ENCODE measurements at places on chromosomes 5 and 9.

- DNase-seq = no peak
These were observed 383.9 kb downstream of the SH3GL2 start for GRCh38 chr9:17962747-17963146.

GRCh38 chr5:148858106-148858505 lies 31.7 kb downstream of the ADRB2 start:
- no peak for DNase-seq

DNA sequence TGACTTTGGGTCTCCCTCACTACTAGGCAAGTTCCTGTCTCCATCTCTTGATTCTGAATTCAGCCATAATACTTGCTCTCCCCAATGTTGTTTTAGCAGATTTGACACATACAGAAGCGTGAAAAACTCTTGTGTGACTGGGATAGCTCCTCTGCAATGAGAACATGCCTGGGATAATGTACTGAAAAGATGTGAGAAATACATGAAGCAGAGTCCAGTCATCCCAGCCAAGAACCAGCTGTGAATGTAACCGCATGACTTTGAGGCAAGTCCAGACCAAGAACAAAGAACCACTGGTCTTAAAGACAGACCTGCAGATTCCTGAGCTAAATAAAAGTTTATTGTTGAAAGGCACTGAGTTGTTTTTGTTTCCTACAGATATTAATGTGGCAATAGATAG lies 135.0 kb downstream of the NMUR2 start:
- DNase-seq = no peak

DNA sequence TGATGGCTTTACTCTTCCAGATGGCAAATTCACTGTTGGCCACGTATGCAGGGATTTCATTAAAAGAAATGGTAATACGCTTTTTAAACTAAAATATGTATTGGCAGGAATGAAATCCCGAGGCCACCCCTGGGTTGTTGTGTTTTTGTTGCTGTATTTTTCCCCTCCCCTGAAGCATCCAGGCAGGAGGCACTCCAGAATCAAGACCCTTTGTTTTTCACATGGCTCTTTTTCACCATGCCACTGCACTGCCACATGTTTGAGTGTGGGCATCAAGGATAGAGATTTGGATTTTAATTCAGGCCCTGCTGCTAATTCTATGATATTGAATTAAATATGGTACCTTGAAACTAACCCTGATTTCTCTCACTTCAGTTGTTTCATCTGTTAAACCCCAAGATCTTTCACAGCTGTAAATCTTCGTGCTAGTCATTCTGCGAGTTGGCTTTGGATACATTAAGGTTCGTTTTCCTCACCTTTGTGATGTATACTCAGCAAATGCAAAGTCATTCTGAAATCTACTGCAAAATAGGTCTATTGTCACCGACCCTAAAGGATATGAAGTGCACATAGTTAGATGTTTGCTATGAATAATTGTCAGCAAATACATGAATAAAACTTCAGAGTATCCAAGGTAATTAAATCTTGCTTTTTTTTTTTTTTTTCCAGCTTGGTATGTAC lies 533.4 kb downstream of the PTPRD start:
- DNase-seq = no peak

GRCh38 chr5:93532370-93532769 lies 48.6 kb downstream of the NR2F1-AS1 start:
- peak; percentile 18 for DNase-seq

DNA sequence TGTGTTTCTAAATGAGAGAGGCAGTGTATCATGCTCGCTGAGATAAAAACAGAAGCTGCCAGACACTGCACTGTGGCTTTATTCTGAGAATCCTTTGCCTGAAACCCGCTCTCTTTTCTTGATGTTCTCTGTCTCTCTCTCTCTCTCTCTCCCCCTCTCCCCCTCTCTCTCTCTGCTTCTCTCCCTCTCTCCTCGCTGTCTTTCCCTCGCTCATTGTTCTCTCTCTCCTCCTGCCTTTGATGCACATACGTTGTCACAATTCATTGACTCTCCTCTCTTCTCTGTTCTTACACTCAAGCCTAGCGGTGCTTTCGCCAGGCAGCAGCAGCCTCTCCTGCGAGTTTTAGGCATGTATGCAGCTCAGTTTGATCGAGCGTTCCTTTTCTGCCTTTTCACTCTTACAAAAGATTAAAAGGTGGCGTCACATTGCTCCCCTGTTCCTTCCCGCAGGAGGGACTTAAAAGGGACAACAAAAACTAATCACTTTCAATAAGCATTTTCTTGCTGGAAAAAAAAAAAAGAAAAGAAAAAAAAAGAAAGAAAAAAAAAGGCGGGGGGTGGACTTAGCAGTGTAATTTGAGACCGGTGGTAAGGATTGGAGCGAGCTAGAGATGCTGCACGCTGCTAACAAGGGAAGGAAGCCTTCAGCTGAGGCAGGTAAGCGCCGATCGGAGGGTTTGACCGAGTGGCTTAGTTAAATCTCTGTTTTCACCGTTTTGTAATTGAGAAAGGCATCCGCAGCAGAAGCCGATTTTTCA lies 717.9 kb upstream of the WWC1 start:
- DNase-seq = peak; percentile 29

DNA sequence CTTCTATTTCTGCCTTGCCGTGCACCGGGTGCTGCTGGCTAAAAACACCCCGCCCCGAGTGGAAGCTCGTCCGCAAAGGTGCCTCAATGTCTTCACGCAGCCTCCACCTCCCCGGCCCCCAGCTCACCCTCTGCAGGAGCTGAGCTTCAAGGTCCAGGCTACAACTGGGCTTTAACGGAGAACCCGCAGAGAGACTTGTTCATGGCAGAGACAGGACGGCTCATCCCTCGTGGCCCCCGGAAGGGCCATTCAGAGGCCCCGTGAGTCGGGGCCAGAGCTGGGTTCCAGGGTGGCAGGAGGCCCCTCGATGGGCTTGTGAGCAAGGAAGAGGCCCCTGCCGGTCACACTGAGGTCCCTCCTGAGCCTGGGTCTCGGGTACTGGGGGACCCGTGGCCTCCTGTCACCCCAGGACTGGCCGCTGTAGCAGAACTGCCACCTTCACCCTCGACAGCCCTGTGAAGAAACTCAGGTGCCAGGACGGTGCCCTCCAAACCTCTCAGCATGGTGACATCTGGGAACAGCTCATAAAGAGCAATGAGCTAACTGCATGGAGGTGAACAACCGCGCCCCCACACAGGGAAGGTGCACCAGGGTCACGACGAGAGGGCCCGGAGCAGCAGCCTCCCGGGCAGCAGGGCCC lies 58.0 kb upstream of the UBAC1 start:
- no peak for DNase-seq

GRCh38 chr9:86315078-86315477 lies 32.7 kb upstream of the ISCA1 start:
- no peak for DNase-seq

- no peak for DNase-seq
These were observed 39.7 kb downstream of the EXD3 start for GRCh38 chr9:137383081-137383783.

DNA sequence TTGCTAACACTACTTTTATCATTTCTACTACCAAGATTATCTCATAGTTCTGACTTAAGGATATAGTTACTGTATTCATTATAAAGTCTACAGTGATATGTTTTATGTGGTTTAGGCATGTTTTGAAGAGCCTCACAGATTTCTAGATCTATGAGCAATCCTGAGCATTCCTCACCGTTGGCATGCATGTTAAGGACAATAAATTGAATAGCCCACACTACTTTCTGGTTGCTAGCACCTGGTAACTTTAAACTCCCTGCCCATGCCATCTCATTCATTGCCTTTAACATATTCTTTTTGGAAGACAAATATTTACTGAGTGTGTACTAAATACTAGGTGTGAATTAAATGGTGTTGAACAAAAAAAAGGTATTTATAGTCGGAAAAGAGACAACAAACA lies 868.1 kb upstream of the CDH9 start:
- DNase-seq = no peak

GRCh38 chr9:78261403-78262001 lies 25.6 kb downstream of the CEP78 start:
- no peak for DNase-seq

- DNase-seq = no peak
These were observed 152.8 kb downstream of the GAS1 start for GRCh38 chr9:86794391-86795046.

- DNase-seq = no peak
These were observed 141.8 kb downstream of the YIPF5 start for GRCh38 chr5:144028636-144029035.

GRCh38 chr9:90095682-90096081 lies 490.9 kb downstream of the GADD45G start:
- no peak for DNase-seq

DNA sequence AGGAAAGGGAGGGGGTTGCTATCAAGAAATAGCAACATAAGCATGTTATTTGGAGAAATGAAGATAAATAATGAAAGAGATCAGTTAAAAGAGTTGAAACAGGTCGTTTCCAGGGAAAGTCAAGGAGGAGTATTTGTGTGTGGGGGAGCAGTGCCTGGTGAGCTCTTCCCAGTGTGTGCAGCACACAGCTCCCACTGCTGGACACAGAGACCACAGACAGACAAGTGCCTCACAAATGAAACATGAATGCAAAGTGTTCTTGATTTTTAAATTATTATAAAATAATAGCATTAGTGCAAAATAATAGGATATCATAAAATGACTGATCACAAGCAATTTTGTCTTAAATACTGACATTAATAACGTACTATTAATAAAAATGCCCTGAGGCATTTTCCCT lies 40.8 kb downstream of the LIFR start:
- DNase-seq = no peak

- no peak for DNase-seq
These were observed 41.4 kb downstream of the FAT2 start for GRCh38 chr5:151549713-151550112.

- DNase-seq = no peak
These were observed 172.6 kb downstream of the RGS3 start for GRCh38 chr9:113636165-113636564.

GRCh38 chr5:95670568-95670967 lies 12.2 kb downstream of the SPATA9 start:
- DNase-seq = no peak

- DNase-seq = no peak
These were observed 55.6 kb downstream of the RXRA start for GRCh38 chr9:134381671-134382516.

DNA sequence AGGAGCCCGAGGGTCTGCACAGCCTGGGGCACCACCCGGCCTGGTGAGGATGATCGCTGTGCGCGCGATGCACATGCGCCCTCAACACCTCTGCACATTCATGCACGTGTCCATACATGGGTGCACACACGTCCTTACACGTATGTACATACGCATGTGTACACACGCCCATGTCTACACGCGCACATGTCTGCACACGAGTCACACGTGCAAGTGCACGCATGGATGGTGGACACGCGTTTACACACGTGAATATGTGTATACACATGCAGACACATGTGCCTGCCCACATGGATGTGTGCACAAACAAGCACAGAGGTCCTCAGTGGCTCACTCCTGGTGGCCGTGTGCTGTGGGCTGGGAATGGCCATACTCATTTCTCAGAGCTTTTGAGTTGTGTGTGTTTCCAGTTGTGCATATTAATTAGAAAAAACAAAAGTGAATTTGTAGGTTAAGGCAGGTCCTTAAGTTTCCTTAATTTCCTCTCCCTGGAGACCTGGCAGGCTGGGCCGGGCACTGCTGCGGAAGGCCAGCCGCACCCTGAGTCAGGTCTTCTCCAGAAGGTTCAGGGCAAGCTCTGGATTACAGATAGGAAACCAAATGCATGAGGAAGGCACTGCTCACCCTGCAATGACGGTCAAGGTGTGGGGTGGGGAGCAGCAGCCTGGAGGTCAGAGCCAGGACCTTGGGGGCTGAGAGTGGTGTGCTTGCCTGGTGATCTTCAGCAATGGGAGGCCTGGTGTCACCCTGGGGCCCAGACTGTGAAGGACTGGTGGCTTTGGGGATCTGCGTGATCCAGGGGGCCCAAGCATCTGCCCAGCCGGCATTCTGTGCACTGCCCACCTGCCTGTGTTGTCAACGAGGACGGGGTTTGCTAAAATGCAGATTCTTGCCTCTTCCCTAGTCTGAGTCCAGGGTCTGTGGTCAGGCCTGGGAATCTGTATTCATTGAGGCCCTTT lies 1.3 kb upstream of the RNU6ATAC start:
- DNase-seq = no peak

- peak; percentile 15 for DNase-seq
These were observed 483 bp downstream of the FBXL7 start for GRCh38 chr5:15500325-15501001.

DNA sequence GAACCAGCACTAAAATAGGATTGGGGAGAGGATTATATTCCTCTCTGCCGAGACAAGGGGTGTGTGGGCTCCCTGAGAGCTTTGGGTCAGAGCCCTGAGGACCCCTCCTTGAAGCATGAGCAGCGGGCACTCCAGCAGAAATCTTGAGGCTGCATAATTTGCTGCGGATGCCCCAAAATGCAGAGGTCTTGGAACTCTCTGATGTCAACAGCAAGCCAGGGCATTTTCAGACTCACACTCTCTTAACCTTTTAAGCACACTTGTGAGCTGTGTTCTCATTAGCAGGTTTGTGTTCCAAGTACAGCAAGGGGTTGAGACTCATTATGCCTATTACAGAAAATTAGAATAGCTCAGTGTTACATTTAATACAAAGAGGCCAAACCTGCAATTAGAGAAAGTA lies 513.0 kb upstream of the ADAMTS16 start:
- DNase-seq = no peak

- DNase-seq = no peak
These were observed 31.1 kb upstream of the FGF1 start for GRCh38 chr5:142716963-142717362.

DNA sequence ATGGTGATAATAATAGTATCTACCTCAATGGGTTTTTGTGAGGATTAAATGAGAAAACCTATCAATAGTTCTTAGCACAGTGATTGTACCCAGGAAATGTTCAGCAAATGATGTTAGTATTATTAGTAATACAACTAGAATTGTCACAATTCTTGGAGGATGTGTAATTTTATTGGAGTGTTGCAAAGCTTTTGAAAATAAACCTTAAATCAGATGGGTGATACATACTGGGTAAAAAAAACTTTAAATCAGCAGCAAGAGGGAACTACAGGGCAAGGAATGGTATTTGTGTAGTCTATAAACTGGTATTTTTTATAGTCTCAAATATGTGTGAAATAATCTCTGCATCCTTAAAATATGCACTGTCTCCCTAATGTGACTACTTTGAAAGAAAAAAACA lies 371.6 kb downstream of the PIK3R1 start:
- DNase-seq = no peak

DNA sequence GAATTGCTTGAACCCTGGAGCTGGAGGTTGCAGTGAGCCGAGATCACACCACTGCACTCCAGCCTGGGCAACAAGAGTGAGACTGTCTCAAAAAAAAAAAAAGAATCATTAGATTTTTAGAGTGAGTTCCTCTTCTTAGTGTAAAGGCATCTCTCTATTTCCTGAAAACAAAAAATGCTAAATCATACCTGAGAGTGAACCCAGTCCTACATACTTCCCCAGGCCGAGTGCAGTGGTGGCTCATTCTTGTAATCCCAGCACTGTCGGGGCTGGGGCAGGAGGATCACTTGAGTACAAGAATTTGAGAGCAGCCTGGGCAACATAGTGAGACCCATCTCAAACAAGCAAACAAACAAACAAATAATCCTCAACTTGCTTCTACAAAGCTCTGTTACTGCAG lies 38.2 kb upstream of the LPAR1 start:
- no peak for DNase-seq

- DNase-seq = no peak
These were observed 146.1 kb upstream of the RANBP3L start for GRCh38 chr5:36447776-36448175.

GRCh38 chr5:141223112-141223783 lies at the start of gene PCDHB14:
Gene PCDHB14, plus strand, starts transcription at chr5:141223343. Its CDS starts 163 bp downstream, at chr5:141223506.
- no peak for DNase-seq

Measured in GOT3 (cell line).